RWPE2 (cell line): ENCODE measurements at places on chromosomes 1 and 21.
A peak's percentile ranks its signal among the peaks of the same experiment; 100 is the strongest.

GRCh38 chr1:9410737-9411297 is 118.1 kb downstream of the SPSB1 start:
- no peak for DNase-seq

GRCh38 chr1:183206538-183207122 is 20.6 kb downstream of the LAMC2 start:
- DNase-seq = no peak

DNA sequence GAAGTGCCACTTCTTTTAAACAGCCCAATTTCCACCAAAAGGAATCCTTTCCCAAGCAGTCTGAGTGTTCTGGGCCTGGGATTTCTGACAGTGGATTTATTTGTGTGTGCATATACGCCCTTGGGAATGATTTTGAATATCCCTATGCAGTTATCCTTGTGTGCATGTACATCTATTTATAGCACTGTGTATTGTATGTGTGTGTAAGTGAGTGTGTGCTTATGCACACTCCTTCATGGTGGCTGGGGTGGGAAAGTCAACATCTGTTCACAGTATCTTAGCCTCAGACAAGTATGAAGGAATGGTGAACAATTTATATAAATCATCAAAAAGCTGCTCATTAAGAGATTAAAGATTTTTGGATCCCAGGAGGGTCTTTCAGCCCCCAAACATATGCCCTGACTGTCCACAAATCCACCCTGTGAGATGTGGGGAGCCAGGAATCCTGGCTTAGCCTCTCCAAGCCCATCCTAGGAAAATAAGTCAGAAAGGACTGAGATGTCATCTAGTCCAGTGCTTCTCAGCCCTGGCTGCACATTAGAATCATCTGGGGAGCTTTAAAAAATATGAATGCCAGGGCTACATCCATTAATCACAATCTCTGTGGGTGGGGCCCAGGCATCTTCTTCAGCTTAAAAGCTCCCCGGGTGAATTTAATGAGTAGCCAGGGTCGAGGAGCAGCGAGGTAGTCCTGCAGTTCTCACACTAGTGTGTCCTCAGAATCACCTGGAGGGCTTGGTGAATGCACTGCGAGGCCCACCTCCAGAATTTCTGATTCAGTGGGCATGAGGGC is 101.4 kb downstream of the PLXNA2 start:
- DNase-seq = no peak

DNA sequence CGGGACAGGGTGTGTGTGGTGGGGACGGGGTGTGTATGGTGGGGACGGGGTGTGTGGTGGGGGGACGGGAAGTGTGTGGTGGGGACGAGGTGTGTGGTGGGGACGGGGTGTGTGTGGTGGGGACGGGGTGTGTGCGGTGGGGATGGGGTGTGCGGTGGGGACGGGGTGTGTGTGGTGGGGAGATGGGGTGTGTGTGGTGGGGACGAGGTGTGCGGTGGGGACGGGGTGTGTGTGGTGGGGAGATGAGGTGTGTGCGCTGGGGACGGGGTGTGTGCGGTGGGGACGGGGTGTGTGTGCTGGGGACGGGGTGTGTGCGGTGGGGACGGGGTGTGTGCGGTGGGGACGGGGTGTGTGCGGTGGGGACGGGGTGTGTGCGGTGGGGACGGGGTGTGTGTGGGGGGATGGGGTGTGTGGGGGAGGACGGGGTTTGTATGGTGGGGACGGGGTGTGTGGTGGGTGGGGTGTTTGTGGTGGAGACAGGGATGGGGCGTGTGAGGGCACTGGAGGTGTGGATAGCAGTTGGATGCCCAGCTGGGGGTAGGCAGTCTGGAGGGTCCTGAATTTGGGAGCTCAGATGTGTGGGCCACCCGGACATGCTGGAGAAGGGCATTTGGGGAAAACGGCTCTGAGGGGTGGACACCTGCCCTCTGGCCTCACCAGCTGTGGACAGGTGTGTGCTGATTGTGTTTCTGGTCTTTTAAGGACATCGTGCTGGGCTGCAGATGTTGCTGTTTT is 16.9 kb downstream of the IBA57 start:
- no peak for DNase-seq

GRCh38 chr1:33443080-33443704 is 12.3 kb upstream of the PHC2 start:
- no peak for DNase-seq

DNA sequence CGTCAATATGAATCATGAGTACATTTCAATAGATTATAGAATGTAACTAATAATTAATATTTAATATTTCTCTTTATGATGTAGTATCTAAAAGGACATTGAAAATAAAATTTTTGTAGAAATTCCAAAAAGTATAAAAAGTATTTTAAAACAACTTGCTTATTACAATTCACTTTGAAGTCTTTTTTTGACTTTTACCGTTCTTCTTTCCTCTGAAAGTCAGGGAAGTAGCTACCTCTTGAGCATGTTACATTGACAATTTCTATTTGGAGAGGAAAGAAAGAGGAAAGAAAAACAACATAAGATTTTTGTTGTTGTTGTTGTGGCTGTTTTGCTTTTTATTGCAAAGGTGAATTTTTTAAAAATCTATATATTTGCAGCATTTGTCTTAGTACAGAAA is 1.3 kb downstream of the PTPRC start:
- DNase-seq = no peak

DNA sequence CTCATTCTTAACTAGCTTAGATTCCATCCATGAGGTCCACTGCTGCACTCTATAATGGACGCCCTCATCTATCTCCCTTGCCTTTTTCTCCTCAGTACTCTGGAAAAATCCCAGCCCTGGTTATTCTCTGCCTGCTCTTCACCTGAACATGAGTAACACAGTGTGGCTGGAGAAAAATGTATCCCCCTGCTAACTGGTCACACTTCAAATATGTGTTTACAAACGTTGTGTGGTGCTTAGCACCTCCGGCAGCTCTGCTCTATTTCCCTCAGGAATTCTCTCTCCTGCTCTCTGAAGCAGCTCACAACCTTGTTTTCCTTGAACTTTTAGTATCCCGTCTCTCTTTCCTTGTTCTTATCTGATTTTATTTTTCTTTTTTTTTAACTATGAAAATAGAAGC is 4.1 kb downstream of the SCCPDH start:
- no peak for DNase-seq

- no peak for DNase-seq
Measured at GRCh38 chr21:23664193-23664694, 1943.0 kb downstream of the MRPL39 start.

GRCh38 chr1:33365560-33365997 is 44.7 kb upstream of the A3GALT2 start:
- DNase-seq = no peak

- no peak for DNase-seq
Measured at GRCh38 chr1:156994277-156994676, 51.3 kb downstream of the ARHGEF11 start.

DNA sequence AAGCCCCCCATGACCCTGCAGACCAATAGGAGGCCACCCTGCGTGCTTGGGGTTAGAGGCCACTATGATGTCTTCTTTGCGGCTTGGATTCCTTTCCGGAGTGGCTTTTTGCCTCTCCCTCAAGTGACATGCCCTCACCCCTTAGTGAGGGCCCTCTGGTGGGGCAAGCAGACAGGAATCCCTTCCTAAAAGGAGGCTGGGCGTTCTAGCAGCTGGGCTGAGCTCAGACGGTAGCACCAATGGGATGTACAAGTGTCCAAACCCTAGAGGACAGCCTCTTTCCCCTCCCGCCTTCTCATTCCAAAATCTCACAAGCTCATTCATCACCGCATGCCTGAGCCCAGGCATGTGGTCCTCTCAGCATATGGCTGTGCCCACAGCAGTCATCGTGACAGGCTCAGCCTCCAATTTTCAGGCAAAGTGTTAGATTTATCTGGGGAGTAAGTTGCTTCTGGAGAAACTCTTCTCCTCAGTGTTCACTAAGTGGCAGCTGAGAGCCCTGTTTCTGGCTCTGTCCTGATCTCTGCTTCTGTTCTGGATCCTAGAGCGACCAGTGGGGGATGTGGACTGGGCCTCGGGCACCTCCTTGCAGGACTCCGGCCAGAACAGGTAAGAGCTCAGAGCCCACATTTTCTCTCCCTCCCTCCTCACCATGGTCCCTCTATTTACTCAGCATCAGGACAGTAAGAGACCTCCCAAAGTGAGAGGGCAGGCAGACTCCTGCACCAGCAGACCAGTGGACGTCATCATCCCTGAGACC is 4.8 kb downstream of the KIAA1614 start:
- no peak for DNase-seq

GRCh38 chr1:98048244-98048643 is 127.4 kb upstream of the DPYD start:
- peak; percentile 70 for DNase-seq

DNA sequence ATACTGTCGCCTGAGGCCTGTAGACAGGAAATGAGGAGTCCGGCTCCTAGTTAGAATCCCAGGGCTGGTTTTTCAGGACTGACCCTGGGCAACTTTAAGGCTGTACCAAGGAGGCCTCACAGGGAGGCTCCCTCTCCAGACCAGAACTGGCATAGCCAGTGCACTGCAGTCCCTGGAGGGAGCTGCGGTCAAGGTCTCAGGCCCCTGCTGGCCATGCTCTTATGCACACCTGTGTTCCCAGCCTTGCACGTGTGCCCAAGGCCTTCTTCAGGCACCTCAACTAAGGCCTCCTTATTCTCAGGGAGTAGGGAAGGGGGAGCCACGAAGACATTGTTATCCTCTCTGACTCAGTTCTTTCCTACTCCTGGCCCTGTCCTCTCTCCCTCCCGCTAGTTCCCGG is 22.0 kb upstream of the IFNAR1 start:
- DNase-seq = no peak

DNA sequence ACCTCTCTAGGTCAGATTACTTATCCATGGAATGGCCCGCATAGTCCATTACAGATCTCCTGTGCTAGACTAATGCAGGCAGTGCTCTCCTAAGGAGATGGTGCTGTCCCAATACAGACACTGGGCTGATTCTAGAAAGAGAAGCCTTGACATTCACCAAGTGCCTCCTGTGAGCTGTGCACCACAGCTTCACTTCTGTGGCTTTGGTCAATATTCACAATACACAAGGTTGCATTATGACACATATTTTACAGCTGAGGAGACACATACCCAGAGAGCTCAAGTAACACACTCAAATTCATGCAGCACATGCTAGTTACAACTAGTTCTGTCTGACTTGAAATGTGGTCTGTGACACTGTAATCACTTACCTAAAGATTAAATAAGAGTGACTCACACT is 59.4 kb upstream of the LRRC8B start:
- no peak for DNase-seq

GRCh38 chr1:217029281-217030157 is 306.3 kb upstream of the ESRRG start:
- DNase-seq = peak; percentile 29

DNA sequence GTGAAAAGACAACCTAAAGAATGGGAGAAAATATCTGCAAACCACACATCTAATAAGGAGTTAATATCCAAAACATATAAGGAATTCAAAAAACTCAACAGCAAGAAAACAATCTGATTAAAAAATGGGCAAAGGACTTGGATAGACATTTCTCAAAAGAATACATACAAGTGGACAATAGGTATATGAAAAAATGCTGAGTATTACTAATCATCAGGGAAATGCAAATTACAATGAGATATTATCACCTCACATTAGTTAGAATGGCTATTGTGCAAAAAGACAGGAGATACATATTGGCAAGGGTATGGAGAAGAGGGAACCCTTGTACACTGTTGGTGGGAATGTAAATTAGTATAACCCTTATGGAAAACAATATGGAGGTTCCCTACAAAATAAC is 44.9 kb downstream of the TRMT1L start:
- DNase-seq = no peak

- DNase-seq = peak; percentile 81
Measured at GRCh38 chr1:16612332-16613172, 812 bp downstream of the NBPF1 start.

- DNase-seq = no peak
Measured at GRCh38 chr21:27722095-27722494, 755.2 kb upstream of the ADAMTS5 start.

DNA sequence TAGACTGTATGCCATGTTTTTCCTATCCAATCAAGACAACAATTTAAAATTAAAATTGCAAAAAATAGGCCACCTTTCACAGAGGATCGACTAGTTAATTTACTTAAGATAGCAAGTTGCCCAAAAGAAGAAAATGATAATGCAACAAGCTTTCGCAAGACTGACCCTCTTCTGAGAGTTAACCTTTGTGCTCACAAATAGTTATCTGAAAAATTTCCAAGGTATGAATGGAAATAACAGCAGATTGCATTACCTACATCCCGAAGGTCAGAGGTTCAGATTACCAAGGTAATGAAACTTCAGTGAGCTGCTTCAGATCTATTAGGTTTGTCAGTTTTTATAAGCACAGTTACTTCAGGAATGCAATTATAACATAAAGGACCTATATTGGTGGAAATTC is 298.0 kb downstream of the KCTD3 start:
- no peak for DNase-seq

DNA sequence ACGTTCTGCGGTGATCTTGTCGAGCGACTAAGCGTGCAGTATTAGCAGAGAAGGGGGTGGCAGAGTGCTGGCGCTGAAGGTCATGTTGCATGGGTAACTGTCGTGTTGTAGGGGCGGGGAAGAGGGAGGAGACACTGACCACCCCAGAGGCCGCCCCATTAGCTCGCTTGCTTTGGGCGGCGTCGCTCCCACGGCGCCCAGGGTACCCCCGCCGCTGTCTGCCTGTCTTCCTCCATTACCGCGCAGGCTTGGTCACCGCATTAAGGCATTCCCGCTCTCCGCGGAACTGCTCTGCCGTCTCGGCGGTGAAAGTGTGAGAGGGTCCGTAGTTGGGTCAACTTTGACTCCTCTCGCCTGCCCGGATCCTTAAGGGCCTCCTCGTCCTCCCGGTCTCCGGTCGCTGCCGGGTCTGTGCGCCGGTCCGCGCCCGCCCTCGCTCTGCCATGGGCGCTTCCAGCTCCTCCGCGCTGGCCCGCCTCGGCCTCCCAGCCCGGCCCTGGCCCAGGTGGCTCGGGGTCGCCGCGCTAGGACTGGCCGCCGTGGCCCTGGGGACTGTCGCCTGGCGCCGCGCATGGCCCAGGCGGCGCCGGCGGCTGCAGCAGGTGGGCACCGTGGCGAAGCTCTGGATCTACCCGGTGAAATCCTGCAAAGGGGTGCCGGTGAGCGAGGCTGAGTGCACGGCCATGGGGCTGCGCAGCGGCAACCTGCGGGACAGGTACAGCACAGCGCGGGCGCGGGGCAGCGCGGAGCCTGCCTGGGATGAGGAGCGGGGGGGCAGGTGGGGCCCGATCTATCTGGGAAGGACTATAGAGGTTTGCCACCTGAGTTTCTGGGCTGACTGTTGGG is at the start of gene MTARC2:
MTARC2 (plus strand) TSS at position 234 of the 846 bp plus-strand sequence; CDS start at position 444, 210 bp downstream.
- no peak for DNase-seq

DNA sequence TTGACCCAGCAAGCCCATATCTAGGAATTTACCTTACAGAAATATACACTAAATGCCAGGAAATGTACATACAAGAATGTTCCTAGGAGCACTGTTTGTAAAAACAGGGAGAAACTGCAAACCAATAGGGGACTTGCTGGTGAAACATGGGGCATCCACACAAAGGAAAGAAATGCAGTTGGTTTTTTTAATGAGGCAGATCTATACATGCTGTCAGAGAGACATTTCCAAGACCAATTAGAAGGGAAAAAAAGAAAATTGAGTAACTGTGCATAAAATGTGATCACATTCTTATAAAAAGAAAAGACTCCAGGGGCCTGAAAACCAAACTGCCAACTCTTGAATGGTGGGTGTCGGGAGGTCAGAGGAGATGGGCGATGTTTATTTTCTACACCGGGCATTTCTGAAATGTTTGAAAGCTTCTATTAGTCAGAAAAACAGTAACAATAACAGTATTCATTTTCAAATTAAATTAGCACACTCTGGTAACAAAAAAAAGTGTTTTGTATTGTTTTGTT is 56.6 kb downstream of the MATN1 start:
- no peak for DNase-seq
